ENCODE measurements at places on chromosomes 6 and 20.

GRCh38 chr20:16048876-16049275 is 524.4 kb downstream of the KIF16B start:
- DNase-seq, result no peak

GRCh38 chr6:135985471-135985870 is 134.0 kb downstream of the PDE7B start:
- DNase-seq, result no peak

- no peak for DNase-seq
Observed at GRCh38 chr20:1169224-1169623, 15.6 kb downstream of the TMEM74B start.

DNA sequence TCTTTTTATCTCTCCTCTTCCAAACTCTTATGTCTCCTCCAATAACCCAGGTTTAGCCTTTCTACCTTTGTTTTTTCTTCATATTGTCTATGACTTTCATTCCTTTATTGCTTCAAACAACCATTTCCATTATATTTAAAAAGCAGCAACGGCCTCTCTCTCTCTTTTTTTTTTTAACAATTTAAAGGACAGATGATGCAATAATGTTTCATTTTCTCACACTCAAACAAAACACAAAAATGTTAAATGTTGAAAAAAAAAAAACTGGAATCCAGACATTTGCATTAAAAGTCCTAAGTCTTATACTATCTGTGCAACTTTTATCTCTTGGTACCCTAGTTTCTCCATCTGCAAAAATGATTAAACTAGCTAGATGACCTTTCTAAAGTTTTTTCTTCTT is 105.8 kb downstream of the LMBRD1 start:
- DNase-seq, result no peak

GRCh38 chr6:111602481-111603011 is 3.1 kb downstream of the TRAF3IP2 start:
- no peak for DNase-seq

DNA sequence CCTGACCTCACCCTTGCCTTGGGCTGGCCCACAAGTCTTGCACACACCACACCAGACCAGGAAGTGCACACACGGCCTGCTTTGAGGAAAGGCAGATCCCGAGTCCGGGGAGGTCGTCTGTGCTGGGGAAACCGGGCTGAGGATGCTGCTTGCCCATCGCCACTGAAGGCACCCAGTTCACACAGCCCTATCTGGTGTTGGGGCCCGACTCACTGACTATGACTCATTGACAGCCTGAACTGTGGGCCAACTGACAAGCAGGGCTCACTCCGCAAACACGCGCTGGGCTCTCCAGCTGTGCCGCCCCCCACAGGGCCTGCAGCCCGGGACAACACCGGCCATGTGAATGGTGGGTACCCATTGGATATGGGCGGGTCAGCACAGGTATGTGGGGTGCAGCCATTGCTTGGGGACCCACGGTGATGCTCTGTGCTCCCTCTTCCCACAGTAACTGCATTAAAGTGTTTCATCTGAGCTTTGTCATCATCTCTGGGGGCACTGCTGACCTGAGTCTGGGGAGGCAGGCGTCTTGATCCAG is 1.6 kb downstream of the SAMD10 start:
- DNase-seq, result peak; percentile 95

DNA sequence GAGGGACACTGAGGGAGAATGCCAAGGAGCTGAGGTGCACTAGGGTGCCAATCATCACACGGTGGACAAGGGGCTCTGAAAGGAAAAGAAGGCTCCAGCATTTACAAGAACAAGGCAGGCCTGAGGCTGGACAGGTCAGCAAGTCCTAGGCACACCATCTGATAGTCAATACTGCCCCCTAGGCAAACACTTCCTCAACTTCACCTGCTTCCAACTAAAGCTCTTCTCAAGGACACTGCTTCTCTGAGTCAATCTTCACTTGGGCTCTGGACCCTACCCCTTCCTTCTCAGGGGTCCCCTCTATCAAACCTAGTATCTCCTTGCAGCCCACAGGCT is 37.7 kb upstream of the SLC4A11 start:
- peak; percentile 56 for DNase-seq

DNA sequence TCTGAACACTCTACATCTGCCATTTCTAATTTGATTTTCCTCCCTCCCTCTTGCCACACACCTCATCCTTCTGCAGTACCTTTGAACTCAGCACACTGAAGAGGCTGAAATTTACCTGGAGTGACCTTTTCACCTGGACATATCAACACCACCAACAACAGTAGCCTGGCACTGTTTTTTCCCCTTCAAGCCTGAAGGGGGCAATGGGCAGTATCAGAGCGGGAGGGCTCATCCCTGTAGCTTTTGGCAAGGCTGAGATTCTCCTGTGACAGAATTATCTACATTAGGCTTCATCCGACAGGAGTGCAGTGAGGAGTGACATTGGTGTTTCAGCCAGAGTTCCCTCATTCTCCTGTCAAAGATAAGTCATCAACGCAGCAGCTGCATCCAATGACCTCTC is 312.8 kb upstream of the SPTLC3 start:
- DNase-seq, result no peak

- DNase-seq, result no peak
Observed at GRCh38 chr6:12064131-12064530, 52.0 kb downstream of the HIVEP1 start.

- no peak for DNase-seq
Observed at GRCh38 chr20:43945391-43946205, 30.9 kb downstream of the TOX2 start.

- no peak for DNase-seq
Observed at GRCh38 chr6:157896932-157897331, 73.9 kb downstream of the SNX9 start.

- no peak for DNase-seq
Observed at GRCh38 chr6:22072949-22073348, 223.9 kb downstream of the PRL start.

GRCh38 chr6:54861905-54862616 is 15.5 kb downstream of the FAM83B start:
- no peak for DNase-seq

DNA sequence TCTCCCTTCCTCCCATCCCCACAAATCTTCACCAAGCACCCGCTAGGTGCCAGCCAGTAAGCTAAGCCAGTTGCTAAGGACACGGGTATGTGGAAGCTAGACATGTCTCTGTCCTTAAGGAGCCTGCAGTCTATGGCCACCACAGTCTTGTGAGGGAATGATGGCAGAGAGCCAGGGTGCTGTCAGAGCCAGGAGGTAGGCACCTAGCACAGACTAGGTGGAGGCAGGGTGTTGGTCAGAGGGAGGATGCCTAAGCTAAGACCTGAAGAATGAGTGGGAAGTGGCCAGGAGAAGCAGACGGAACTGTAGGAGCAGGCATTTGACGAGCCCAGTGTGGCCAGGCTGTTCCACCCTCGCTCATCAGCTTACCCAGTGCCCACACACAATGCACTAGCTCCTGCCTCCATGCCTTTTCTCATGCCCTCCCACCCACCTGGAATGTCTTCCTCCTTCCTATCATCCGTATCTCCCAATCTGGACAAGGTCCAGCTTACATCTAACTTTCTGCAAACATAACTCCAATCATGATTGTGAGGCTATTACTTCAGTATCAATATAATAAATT is 125.6 kb downstream of the FOXC1 start:
- no peak for DNase-seq

DNA sequence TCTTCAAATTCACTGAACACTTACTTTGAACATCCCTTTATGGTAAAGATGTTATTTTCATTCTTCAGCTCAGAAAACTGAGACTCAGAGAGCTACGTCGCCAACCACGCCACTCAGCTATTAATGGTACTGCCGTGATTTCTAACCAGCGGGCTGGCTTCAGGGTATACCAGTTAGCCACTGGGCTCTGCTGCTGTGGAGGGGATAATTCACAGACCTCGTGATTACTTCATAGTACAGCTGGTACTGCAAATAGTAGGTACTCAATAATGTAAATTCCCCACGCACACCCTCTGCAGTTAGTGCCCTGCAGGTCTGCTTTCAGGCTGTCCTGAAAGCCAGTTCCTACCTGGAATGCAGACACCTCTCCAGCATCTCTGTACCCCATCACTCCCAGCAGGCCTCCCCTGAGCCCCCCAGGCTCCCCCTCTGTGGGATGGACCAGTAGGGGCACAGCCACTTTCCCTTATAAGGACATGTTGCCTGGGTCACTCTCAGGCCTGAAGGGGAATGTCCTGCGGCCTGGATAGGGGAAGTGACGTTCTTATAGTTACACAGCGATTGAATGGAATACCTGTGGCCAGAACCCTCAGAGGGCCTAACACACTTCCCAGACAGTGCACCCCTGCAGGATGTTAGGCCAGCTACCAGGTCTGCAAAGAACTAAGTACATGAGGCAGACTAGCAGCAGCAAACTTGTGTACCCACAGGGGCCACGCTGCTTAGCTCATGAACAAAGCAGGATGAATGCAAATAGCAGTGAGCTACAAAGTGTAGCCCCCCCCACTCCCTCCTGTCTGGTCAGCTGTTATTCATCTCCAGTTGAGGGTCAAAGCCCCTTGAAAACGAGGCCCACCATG is 1.3 kb upstream of the OCSTAMP start:
- DNase-seq, result no peak

DNA sequence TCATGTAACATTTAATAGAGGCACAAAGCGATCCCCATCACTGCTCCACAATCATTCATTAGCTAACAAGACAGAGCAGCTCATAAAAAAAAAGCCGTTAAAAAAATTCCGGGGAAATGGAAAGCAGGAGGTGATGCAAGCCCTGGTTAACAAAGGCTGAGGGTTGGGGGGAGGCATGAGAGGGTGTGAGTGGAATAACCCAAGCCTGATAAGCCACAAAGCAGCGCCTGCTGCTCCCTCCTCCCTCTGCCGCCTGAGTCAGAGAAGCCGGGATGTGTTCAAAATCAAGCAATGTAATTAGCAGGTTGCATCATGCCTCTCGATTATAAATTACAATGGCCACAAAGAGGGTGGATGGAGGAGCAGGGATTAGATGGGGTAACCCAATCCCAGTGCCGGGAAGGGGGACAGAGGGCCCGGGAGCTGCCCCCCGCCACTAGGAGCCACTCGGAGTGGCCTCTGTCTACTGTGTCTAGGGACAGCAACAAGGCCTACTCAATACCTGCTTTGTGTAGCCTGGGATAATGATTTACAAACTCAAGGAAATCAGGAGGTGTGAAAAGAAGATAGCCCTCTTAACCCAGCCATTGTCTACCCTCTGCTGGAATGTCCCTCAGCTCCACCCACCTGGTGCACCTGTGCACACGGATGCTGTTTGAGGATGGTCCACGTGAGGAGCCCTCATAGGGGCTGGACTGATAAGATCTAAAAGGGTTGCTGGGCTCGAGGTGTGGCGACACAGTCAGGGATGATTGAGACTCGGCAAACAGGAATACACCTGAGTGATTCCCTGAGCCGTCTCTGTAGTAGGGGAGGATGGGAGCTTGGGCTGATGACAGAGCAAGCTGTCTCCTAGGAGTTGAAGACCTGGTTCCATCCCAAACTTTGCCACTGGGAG is 156.9 kb downstream of the VEGFA start:
- DNase-seq, result peak; percentile 89

- no peak for DNase-seq
Observed at GRCh38 chr6:33377171-33377570, 14.5 kb upstream of the KIFC1 start.

- no peak for DNase-seq
Observed at GRCh38 chr6:163226836-163227485, 187.6 kb upstream of the QKI start.

DNA sequence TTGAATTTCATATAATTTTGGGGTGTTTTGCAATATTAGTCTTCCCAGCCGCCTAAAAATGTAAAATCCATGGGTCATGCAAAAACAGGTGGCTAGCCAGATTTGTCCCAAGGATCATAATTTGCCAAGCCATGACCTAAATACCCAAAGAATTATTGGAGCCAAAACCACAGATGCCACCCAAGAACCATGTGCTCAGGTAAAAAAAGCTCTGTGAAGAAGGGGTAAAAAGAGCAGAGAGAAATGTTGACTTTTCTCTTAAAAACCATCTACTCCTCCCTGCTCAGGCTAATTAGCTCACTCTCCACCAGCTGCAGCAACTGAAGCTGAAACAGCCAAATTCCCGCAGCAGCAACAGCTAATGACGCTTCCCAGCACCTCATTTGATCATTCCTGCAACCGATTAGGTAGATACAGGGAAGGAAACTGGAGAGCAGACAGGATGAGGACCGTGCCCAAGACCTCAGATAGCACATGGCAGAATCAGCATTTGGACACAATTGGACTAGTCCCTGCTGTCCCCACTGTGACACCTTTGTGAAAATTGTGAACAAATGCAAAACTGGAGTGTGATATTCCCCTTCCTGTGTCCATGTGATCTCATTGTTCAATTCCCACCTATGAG is 107.9 kb upstream of the NXT1 start:
- no peak for DNase-seq

DNA sequence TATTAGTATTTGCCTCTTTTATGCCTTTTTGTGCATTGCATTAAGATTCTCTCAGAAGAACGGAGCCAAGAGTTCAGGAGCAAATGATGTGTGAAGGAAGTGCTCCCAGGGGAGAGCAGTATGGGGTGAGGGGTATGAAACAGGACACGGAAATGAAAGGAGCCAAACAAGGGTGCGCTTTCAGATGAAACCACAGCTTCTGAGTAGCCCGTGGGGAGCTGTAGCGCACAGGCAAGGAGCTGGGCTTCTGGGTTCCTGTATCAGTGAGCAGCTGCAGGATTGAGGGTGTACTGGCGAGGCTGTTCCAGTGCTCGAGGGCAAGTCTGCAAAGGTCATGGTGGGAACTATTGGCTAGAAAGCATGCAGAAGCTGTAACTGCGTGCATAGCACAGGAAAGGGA is 25.4 kb downstream of the ANKEF1 start:
- no peak for DNase-seq

DNA sequence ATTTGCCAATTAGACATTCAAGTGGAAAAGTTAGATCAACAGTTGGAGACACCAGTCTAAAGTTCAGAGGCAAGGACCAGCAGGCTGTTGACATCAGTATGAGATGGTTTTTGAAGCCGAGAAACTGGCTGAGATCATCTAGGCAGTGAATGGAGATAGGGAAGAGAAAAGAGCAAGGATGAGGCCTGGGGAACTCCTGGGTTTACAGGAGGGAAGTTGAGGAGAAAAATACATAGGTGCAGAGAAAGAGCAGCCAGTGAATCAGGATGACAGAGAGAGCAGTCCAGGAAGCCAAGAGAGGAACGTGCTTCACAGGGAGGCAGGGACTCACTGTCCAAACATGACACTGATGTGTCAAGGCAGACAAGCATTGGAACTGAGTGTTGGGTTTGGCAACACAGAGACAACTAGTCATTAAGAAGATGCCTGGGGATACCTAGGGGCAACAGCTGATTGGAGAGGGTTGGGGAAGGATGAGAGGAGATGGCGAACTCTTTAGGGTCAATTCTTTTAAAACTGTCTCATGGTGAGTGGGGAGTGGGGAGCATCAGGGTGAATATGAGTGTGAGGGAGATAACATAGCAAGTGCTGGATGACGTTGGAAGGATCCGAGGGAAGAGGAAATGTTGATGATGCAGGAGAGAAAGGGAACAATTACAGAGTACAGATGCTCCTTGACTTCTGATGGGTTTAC is 13.2 kb upstream of the SALL4 start:
- no peak for DNase-seq

DNA sequence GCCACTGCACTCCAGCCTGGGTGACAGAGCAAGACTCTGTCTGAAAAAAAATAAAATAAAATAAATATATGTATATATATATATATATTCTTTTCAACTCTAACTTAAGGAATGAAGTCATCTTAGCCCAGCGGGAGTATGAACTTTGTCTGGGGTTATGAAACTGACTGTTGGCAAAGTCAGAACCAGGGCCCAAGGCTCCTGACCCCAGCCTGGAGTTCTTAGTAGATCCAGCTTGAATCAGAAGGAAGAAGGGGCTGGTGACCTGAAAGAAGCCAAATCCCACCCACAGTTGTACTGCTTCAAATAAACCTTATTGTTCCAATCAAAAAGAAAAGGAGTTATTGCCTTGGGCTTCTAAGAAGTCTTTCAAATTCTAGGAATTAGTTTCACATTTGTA is 83.1 kb upstream of the MAP7 start:
- no peak for DNase-seq

Measured in RKO (cell line).